Inflammatory macrophage (primary cell): ENCODE measurements at places on chromosomes 5 and 9.

DNA sequence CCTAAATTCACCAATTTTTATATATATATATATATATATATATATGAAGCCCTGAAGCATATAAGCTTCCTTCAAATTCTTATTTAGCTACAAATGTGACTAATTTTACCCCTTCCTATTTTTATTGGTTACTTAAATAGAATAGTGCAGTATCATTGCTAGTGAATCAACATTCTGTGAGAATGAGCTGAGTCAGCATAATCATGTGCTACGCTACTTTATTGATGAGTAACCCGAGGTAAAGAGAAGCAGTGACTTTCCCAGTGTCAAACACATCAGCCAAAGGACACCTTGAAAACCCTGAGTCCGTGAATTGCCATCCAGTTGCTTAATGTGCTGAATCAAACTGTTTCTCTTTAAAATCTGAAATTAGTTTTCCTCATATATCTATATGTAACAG is 546.2 kb downstream of the DMRTA1 start:
- DNase-seq, result no peak

GRCh38 chr9:83501565-83501964 is 36.6 kb downstream of the FRMD3 start:
- no peak for DNase-seq

- peak; percentile 42 for DNase-seq
Measured at GRCh38 chr9:19028835-19029451, 4.1 kb downstream of the SAXO1 start.

DNA sequence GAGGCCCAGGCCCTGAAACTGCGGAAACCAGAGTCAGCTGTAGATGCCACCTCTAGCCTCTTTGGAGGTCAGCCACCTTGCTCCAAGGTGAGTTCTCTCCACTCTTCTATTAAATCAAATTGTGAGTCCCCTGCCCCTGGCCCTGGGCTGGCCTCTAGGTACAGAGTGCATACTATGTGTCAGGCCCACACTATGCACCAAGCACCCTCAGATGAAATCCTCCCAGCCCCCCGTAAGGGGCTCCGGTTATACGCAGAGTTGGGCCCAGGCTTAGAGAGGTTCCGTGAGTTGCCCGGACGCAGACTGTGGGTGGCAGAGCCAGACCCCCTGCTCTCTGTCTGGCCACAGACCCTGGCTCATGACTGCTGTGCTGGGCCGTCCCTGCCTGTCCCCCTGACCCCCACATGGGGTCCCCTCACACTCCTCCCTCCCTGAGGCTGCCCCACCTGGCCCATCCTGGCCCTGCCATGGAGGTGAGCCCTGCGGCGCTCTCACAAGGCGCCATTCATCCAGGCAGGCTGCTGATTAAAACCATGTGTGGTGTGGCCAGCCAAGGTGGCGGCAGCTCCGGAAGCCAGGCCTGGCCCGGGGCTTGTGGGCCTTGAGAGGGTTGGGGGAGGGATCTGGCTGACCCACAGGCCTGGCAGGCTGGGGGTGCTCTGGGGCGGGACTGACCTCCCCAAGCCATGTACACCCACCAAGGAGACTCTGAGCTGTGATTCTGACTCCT is 65.5 kb upstream of the SYNPO start:
- no peak for DNase-seq

GRCh38 chr9:107759823-107760166 is 270.2 kb upstream of the KLF4 start:
- no peak for DNase-seq

DNA sequence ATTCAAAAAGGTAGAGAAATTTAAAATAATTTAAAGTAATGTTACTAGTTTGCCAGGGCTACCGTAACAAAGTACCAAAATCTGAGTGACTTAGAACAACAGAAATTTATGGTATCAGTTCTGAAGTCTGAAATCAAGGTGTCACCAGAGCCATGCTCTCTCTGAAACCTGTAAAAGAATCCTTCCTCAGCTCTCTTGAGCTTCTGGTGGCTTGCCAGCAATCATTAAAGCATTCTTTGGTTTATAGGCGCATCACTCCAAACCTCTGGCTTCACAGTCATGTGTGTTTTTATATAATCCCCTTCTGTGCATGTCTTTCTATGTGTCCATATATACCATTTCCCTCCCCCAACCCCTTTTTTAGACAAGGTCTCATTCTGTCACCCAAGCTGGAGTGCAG is 220.3 kb downstream of the COX7C start:
- no peak for DNase-seq

GRCh38 chr5:146173597-146173996 is 8.9 kb downstream of the LARS1 start:
- DNase-seq, result no peak

GRCh38 chr9:116411506-116411905 is 257.9 kb downstream of the PAPPA start:
- no peak for DNase-seq

DNA sequence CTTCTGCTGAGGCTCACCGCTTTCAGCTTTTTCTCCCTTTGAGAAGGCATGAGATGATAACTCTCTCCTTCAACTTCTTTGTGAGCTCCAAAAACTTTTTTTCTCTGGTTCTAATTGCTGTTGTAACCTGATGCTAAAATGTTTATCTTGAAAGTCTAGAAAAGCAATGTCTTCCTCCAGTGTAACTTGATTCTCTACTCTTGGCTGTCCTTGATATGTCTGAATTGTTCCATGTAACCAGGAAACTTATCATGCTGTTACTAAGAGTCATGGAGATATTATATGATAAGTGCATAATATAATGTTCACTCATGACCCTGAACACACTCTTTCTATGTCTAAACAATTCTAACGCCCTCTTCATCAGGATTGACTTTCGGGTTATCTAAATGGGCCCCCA is 128.0 kb upstream of the ABCA1 start:
- DNase-seq, result no peak

DNA sequence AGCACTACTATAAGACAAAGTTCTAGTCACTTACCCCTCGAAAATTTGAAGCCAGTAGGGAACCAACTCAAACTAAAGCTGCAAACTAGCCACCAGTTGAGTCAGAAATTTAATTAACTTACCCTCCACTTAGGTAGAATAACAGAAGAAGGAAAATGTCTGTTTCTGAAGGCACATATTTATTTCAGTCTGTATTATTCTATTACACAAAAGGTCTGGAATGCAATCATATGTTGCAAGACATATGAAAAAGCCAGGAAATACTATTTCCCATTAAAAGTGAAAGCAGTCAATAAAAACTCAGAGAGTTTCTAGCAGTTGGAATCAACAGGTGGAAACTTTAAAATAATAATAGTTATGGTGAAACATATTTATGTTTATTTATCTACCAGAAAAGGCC is 79.2 kb upstream of the SLCO4C1 start:
- no peak for DNase-seq

DNA sequence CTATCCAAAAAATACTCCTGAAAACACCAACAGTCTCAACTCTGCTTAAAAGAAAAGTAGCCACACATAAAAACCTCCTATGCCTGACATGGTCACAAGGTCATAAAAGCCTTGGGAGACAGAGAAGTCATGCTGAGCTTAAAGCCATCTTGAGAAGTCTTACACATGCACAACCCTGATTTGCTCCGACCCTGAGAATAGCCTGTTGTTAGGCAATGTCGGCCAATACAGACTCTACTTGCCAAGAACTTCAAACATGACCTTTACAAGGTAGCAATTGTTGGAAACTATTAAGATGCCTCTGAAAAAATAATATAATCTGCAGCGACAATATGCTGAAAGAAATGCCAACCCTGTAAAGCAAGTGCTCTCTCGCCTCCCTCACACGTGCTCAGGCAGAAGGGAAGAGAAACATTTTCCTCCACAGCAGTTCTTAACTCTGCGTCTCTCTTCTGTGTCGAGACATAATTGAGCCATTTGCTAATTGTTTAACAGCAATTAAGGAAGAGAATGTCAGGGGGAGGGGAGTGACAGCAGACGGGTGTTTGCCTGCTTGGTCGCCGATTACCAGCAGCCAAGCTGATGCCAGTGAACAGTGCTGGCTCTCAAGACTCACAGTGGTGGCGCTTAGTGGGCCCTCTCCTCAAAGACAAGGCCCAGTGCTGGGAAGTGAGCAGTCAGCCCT is 393.6 kb downstream of the SPOCK1 start:
- no peak for DNase-seq

DNA sequence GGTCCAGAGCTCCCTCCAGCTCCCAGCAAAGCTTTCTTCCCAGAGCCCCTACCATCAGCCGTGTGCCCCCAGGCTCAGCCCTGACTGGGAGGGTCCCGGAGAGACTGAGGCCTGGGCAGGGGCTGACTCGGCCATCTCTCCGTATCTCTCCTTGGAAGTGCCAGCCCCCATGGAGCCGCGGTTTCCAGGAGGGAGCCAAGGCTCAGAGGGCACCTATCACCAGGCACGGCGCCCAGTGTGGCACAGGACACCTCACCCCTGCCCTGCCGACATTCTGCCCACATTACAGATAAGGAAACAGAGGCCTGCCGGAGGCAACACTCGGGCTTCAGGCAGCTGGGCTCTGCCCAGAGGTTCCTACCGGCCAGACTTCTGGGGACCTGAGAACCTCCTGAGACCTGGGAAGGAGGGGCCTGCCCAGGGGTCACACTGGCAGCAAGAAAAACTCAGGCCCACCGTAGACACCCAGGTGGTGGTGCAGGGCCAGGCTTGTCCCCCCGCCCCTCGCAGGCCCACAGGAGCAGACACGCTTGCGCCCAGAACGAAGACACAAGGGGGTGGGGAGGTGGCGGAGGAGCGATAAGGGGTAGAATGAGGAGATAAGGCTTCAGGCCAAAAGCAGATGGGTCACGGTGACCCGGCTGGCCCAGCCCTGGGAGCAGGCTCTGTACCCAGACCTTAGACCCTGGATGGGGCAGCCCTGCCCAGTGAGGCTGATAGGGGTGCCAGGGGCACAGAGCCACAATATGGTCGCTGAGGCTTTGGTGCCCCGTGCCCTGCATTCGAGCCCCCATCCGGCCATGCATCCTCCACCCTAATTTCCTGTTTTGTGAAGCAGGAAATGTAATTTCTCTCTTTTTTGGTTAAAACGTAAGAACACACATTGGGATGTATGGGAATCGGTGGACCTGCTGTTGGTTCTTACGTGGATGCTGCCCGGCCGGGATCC is 11.8 kb downstream of the NR5A1 start:
- no peak for DNase-seq

- DNase-seq, result no peak
Measured at GRCh38 chr5:179345183-179345432, 153 bp downstream of the ADAMTS2 start.

DNA sequence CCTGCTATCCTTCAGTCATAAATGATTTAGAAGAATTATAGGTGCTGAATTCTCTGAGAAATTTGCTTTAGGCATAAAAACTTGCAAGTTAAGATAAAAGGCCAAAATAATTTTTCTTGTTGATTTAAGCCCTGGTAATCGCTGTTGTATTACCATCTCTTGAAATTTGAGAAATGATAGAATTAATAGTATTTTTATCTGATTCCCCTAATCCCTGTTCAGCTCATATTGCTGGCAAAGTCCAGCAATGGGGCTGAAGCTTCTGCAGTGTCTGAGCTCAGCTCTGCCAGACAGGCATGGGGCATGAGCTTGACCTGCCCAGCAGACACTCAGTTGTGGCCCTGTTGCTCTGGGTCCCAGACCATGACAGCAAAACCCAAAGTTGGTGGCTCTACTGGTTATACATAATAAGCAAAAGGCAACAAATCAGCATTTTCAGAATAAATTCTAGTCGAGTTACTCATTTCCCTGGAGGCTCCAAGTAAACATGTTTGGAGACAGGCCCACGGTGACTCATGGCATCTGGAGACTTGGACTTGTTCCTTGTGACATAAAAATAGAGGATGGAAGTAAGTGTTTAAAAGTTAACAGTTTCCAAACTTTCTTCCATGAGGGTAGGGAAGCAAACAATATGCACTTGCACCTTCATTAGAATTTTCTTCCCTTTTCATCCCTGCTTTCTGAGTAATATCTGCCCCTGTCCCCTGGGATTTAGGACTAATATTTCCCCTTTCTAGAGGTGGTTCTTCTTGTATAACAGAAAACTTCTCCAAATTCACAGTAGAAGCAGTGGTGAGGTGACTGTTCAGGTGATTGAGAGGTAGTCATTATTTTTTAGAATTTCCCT is 60.2 kb upstream of the SLC2A8 start:
- peak; percentile 24 for DNase-seq

- no peak for DNase-seq
Measured at GRCh38 chr5:149796836-149797235, 66.7 kb downstream of the PPARGC1B start.

- DNase-seq, result no peak
Measured at GRCh38 chr5:156474251-156474650, 147.3 kb downstream of the SGCD start.
